ENCODE measurements at places on chromosomes 2 and 18.

- DNase-seq: no peak
These were observed 38.7 kb downstream of the ATP9B start for GRCh38 chr18:79107886-79108285.

GRCh38 chr2:191556463-191556862 lies 121.5 kb upstream of the NABP1 start:
- DNase-seq: no peak

- DNase-seq: no peak
These were observed 202.1 kb downstream of the CTIF start for GRCh38 chr18:48740851-48741485.

GRCh38 chr18:76913583-76913982 lies 91.2 kb downstream of the ZNF236 start:
- DNase-seq: no peak

DNA sequence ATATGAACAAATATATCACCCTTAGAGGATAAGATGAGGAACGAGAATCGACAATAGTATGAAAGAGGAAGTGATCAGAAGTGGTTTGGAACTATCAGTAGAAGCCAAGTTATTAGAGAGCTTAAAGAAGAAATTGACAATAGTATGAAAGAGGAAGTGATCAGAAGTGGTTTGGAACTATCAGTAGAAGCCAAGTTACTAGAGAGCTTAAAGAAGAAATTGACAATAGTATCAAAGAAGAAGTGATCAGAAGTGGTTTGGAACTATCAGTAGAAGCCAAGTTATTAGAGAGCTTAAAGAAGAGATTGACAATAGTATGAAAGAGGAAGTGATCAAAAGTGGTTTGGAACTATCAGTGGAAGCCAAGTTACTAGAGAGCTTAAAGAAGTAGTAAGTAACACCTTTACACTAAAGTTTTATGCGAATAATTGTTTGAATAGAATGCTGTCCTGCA lies 175.5 kb downstream of the ZNF407 start:
- DNase-seq: no peak

- peak; percentile 81 for DNase-seq
These were observed 72.0 kb upstream of the ZCCHC2 start for GRCh38 chr18:62450546-62451410.

DNA sequence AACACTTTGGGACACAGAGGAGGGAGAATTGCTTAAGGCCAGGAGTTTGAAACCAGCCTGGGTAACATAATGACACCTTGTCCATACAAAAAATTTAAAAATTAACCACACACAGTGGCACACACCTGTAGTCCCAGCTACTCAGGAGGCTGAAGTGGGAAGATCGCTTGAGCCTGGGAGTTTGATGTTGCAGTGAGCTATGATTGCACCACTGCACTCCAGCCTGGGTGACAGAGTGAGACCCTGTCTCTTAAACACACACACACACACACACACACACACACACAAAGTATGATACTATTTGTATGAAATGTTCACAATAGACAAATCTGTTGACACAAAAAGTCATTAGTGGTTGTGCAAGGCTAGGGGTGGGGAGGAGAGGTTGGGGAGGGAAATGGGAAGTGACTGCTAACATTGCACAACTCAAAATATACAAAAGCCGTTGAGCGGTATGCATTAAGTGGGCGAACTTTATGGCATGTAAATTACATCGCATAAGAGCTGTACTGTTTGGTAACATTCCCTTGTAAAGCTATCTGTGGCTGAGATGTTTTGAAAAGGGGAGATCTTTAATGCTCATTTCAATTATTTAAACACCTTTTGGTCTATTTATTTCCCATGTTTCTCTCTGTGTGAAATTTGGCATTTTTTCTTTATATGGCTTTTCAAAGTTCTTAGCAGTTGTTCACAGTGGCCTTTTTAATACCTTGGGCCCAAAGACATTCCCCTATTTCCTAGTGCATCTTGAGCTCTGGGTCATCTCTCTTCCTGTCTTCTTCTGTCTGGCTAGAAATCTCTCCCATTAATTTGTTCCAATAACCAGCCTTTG lies 58.9 kb upstream of the ZNF516 start:
- DNase-seq: no peak

DNA sequence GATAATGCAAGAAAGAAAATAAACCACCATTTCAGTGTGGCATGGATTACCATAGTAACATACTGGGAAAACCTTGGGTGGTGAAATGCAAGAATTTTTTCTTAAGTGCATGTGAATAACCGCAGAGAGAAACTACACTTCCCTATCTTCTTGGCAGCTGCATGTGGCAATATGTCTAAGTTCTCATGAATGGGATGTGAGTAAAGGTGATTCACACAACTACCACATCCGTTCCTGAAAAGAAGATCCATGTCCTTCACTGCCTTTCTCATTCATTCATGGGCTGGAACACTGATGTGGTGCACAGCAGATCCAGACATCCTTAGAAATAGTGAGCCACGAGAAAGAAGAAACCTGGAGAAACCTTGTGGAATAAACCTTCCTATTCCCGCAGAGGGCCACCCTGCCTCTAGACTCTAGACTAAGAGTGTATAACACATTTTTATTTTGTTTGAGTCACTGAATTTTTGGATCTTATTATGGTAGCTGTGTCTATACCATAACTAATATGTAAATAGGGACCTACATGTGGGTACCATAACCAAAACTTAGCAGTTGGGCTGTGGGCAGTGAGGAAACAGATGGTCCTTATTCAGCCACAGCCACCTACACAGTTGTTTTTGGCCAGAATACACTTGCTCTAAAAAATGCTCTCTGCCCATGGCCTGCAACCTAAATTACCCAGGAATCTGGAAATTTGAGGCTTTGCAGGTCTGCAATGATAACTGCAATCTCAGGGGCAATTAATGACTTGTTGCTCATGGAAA lies 573.3 kb downstream of the LRP1B start:
- DNase-seq: no peak

GRCh38 chr2:236172255-236173035 lies 4.3 kb upstream of the GBX2 start:
- no peak for DNase-seq

DNA sequence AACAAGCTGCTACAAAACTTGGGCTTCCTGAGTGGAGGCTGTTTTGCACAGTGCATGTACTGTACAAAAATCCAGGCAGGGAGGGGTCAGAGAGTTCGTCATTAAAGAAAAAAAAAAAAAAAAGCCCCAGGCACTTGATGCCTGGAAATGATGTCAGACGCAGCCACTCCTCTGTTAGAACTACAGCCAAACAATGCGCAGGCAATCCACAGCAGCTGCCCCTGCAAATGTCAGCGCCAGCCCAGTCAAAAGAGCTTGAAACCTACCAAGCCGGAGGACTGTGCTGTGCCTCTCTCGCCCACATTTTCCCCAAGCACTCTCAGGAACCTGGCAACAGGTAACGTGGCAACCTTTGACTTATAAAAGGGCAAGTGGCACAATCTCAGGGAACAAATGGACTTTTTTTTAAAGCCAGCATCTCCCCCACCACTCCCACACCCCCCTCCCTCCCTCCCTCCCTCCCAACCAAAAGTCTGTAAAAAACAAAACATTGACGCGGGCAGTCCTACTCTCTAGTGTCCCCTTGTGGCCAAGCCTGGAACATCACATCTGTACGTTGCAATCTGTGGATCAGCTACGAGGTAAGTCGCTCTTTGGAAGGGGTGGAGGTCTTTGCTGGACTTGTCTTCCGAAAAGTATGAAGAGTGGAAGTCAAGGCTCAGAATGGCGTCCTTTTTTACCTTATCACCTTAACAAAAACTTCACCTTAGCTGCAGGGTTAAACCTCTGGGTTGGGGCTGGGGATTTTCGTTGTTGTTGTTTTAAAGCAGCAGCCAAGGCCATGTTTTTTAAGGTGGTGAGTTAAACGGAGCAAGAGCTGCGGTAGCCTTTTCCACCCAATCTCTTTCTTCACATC lies 144.2 kb downstream of the TGIF1 start:
- DNase-seq: peak; percentile 92

GRCh38 chr2:209473930-209474419 lies 50.1 kb downstream of the MAP2 start:
- peak; percentile 20 for DNase-seq

DNA sequence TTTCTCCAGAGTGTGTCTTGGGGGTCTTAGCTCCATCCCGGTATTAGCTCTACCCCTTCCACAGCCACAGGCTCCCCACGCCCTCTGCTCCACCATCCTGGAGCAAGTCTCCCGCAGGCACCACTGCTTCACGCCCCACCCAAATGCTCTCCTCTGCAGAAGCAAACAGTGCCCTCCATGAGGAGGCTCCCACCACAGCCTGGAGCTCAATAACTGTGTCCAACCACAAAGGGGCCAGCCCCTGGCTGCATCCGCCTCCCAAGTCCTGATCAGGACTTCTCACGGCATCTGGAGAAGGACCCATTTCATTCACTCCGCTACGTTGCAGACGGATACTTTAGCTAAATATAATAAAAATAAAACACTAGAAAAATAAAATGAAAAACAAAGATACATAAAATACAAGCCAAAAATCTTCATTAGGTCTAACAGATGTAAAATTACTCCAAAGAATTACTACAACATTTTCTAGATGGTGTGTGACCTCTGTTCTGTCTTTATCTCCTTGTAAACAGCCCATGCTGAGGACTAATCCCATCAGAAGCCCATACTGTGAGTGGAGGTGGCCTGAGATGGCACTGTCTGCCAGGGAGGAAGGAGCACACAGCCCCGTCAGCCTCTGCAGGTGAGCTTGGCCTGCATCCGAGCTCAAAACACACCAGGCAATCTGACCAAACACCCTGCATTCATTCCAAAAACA lies 210.8 kb upstream of the RAB6C start:
- DNase-seq: no peak

DNA sequence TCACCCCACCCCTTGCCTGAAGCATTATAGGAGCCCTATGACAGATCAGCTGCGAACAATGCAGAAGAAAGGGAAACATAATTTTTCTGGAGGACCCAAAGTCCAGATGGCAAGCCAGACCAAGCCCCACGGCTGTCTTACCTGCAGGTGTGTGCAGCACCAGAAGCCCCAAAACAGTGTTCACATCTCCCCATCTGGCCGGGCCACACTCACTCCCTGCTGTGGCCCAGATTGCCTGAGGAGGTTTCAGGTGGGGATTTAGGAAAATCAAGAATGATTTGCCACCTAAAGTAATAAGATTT lies 11.7 kb upstream of the STK17B start:
- DNase-seq: no peak

- no peak for DNase-seq
These were observed 824.2 kb upstream of the FAM98A start for GRCh38 chr2:34423301-34423700.

GRCh38 chr18:13688191-13689136 lies 37.9 kb downstream of the FAM210A start:
- no peak for DNase-seq

GRCh38 chr2:201196003-201196402 lies 13.1 kb downstream of the CASP10 start:
- no peak for DNase-seq

DNA sequence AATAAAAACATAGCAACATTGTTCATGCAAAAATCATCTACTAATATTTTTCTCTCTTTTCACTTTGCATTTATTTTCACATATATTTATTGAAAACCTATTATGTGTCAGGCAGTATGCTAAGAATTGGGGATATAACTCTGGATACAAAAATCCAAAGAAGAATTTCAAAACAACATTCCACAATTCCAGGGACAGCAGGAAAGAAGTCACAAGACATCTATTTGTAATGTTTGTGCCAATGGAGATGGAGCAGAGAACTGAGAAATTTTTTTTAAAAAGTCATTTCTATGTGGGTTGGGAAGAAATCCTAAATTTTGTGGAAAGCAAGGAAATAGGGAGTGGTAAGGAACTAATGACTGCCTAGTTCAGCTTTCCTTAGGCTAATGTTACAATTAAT lies 128.6 kb upstream of the TLK1 start:
- no peak for DNase-seq

DNA sequence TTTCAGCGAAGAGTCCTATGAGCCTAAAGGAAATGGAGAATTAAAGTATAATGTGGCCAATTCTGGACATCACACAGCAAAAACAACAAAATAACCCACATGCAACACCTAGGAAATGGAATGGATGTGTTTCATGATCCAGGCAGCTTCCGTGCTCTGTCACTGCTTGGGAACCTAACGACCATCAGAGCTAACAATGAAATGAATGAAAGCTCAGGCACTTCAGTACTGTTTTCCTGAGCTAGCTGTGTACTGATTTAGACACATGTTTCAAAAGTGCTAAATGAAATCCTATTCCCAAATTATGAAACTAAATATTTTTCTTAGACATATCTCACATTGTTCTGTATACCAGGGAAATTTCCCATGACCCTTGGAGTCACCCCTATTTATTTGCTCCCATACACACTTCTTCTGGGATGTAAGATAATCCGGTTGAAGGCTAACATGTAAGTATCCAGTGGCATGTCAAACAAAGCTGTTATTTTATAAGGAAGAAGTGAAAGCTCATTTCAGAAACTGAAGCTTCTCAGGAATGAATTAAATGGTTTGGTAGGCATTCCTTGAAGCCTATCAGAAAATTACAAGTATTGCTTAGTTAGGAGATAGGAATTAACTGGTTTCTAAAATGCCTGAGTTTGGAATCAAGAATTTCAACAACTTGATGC lies 108.5 kb upstream of the RND3 start:
- DNase-seq: no peak

- DNase-seq: peak; percentile 12
These were observed 63.0 kb upstream of the TWIST2 start for GRCh38 chr2:238784671-238785527.

DNA sequence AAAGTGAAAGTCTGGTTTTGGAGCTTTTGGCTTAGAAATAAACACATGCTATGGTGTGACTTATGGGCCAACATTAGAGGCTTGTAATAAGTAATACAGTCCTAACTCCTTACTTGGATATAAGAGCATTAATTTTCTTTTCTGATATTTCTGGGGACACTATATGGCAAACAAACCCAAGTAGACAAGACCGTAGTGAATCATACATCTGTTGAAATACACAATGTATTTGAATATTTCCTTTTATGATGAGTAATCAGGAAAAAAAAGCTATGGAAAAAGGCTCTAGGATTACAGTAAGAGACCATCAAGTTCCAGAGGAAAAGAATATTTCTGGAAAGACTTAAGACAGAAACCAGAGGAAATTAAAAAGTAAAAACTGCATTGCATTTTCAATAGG lies 146.0 kb upstream of the CYP26B1 start:
- no peak for DNase-seq

DNA sequence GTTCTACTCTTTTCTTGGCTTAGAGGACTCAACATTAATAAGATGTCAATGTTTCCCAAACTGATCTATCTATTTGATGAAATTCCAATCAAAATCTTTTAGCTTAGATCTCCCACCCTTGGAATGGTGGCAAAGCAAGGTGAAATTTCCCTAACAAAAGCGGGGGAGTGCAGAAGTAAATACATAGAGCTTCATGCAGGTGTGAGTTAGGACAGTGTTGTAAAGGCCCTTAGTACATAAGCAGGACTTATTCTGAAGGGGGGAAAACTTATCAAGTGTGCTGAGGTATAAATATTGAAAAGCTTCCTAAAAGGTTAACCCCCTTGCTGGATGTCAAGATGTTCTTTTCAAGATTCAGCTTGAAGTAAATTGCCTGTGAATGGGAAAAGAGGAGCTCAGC lies 608.6 kb upstream of the CELF4 start:
- DNase-seq: no peak

- DNase-seq: no peak
These were observed 41.4 kb downstream of the PDIA6 start for GRCh38 chr2:10770956-10771750.

Measured in SHP77 treated with DMSO at 0.1 percent for 48 hours (cell line).